ENCODE measurements at places on chromosomes 6 and 20. TPM values are rescaled to one million over a fixed set of nuclear protein-coding genes. Genes with fewer than 3 reads are reported as not detected.

Gene SIRPG
- 0.17 TPM for polyA plus RNA-seq

Gene E2F3
- 14.6 TPM for polyA plus RNA-seq

DNA sequence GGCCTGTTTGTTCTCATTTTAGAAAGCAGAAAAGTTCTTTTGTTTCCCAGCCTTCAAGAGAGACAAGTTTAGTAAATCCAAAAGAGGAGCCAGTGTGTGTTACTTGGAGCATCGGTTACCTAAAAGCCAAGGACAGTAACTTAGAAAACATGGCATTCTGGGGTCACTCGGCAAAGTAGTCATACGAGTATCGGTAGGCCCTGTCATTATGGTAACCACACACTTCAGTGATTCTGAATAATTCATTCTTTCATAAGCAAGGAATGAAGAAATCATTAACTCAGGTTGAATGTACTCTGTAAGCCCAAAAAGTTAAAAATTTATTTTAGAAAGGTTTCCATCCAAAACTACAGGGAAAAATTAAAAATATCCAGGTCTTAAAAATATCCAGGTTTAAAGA is 34.0 kb downstream of the CNKSR3 start:
- H3K27ac ChIP-seq: no peak overlapping the region
- no peaks in the 10 kb centered on the region for H3K36me3 ChIP-seq
- peaks cover 13% of the 10 kb centered on the region for H3K4me1 ChIP-seq
- H3K27me3 ChIP-seq: no peaks in the 10 kb centered on the region
- H3K4me3 ChIP-seq: no peak overlapping the region

DNA sequence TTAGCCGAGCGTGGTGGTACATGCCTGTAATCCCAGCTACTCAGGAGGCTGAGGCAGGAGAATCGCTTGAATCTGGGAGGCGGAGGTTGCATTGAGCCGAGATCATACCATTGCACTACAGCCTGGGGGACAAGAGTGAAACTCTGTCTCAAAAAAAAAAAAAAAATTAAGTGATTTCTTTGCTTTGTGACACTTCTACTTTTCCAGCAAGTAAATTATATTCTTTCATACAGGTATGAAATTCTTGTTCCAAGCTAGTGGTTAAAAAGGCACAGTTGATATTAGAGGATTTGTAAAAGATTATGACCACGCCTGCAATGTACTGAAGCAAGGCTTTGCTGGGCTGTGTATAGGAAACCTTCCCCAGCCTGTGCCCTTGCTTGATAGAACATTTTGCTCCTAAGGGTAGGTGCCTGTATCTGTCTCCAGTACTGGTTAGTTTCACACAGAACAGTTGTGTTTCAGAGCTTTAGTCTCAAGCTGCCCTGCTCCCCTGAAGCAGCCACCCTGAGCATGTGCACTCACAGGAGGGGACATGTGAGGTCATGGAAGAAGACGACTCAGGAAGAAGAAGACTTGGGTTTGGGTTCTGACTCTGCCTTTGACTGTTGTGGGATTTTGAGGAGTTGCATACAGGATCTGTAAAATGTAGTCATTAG is 10.2 kb downstream of the PTPN1 start:
- H3K27me3 ChIP-seq: no peaks in the 10 kb centered on the region
- peaks cover 68% of the 10 kb centered on the region for H3K4me1 ChIP-seq
- peak overlapping the region; percentile 3 for H3K27ac ChIP-seq

GRCh38 chr6:169190144-169190584 is 63.5 kb downstream of the THBS2 start:
- H3K4me1 ChIP-seq: peaks cover 4% of the 10 kb centered on the region
- H3K36me3 ChIP-seq: no peaks in the 10 kb centered on the region
- H3K27me3 ChIP-seq: no peaks in the 10 kb centered on the region
- DNase-seq: no peak

Gene SMOC2
- 0.85 TPM for polyA plus RNA-seq

Gene BPIFA1
- polyA plus RNA-seq: not detected

DNA sequence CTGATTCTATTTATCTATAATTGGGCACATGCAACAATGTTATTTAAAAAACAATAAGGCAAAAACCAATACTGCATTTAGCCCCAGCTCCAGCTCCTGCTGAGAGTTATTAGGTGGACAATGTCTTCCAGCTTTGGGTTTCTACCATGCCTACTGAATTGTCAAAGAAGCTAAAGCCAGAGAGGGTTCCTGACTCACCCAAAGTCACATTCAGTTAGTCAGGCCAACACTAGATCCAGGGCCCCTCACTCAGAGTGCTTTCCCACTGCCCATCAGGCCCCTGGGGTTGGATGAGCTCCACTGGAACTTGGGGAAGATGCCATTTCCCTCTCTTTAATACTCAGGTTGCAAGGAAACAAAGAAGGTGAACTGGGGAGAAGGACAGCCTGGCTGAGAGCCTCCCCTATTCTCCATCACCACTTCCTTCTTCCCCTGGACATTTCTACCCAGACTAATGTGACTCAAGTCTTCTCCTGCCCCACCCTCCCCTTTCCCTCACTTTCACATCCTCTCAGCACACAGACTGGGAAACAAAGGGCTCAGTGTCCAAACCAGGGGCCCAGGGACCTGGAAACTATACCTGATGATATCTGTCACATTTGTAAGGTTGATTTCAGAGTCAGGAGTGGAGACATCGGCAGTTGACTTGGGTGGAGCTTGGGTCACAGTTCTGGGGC is 6.0 kb downstream of the TREM1 start:
- no peak for DNase-seq
- no peak overlapping the region for H3K4me3 ChIP-seq
- H3K36me3 ChIP-seq: no peaks in the 10 kb centered on the region
- H3K27me3 ChIP-seq: peaks cover 21% of the 10 kb centered on the region

Gene POFUT1
- 37.3 TPM for polyA plus RNA-seq

- no peak overlapping the region for H3K27ac ChIP-seq
- no peaks in the 10 kb centered on the region for H3K36me3 ChIP-seq
- no peaks in the 10 kb centered on the region for H3K27me3 ChIP-seq
- no peaks in the 10 kb centered on the region for H3K4me1 ChIP-seq
- no peak for DNase-seq
- no peak overlapping the region for H3K4me3 ChIP-seq
These were observed 140.7 kb downstream of the SMOC2 start for GRCh38 chr6:168581706-168582105.

Gene RNASET2
- 21.5 TPM for polyA plus RNA-seq

Gene MICAL1
- 37.6 TPM for polyA plus RNA-seq

DNA sequence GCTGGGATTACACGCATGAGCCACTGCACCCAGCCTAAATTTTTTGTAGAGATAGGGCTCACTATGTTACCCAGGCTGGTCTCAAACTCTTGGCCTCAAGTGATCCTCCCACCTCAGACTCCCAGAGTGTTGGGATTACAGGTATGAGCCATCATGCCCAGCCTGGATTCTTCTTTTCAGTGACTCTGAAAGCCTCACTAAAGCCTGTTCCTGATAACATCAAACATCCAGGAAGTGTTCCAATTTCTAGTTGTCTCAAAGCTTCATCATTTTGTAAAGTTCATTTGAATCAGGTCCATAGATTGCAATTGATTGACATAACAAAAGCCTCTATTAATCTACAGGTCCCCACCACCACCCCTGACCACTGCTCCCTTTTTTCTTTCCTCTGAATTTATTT is 29.2 kb upstream of the CHMP4B start:
- peaks cover 9% of the 10 kb centered on the region for H3K4me1 ChIP-seq
- H3K36me3 ChIP-seq: no peaks in the 10 kb centered on the region
- H3K27me3 ChIP-seq: no peaks in the 10 kb centered on the region
- no peak overlapping the region for H3K4me3 ChIP-seq
- no peak for DNase-seq

DNA sequence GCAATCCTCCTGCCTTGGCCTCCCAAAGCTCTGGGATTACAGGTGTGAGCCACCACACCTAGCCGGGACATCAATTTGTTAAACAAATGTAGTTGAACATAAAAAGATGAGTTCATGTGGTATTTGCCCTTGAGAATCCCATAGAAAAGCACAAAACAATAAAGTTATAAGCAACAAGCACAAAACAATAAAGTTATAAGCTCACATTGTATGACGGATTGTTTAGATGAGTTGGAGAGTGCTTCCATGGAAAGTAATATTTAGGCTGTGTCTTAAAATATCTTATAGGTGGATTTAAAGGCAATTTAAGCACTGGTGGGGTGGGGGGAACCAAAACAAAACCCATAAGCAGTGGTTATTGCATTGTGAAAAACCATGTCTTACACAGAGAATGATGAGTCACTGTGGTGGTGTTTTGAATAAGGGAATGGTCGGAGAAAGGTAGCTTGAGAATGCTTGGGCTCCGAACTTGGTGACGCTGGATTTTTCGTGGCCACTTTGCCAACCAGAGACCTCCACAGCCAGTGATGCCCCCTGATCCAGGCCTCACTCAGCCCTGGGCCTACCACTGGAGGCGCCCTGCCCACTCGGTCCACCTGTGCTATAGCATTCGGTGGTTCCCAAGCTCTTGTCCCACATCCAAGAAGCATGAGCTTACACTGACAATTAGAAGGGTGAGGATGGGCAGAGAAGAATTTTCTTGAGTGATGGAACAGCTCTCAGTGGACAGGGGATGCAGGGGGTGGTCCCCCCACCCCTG is 256.0 kb downstream of the CDKAL1 start:
- H3K4me3 ChIP-seq: no peak overlapping the region
- no peaks in the 10 kb centered on the region for H3K4me1 ChIP-seq
- H3K27me3 ChIP-seq: no peaks in the 10 kb centered on the region
- no peak for DNase-seq
- no peaks in the 10 kb centered on the region for H3K36me3 ChIP-seq

- no peak for DNase-seq
- H3K27ac ChIP-seq: peak overlapping the region; percentile 72
- peak overlapping the region; percentile 100 for H3K4me3 ChIP-seq
- no peaks in the 10 kb centered on the region for H3K27me3 ChIP-seq
- H3K36me3 ChIP-seq: peaks cover 11% of the 10 kb centered on the region
- H3K4me1 ChIP-seq: peaks cover 11% of the 10 kb centered on the region
These were observed 644 bp downstream of the MAD2L1BP start for GRCh38 chr6:43636308-43636659.

Gene ZNF831
- polyA plus RNA-seq: not detected

- no peak overlapping the region for H3K27ac ChIP-seq
- H3K4me3 ChIP-seq: no peak overlapping the region
- peaks cover 7% of the 10 kb centered on the region for H3K27me3 ChIP-seq
- no peaks in the 10 kb centered on the region for H3K36me3 ChIP-seq
- H3K4me1 ChIP-seq: no peaks in the 10 kb centered on the region
- no peak for DNase-seq
These were observed 51.6 kb upstream of the CHD6 start for GRCh38 chr20:41669708-41670263.

DNA sequence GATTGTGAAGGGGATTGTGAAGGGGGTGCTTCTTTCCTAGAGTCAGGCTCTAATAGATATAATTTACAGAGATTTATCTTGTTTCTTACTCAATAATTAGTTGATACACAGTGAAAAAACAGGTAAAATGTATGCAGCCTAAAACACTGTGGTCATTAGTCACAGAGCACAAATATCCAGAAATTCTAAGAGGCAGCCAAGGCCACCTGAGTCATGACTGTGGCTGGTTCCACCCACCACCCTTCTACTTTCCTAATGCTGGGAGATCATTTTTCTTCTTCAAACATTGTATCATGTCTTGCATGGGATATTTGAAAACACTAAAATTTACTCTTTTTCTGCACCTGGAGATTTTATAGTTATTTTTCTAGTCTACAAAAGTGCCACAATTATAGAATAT is 181.6 kb downstream of the OTOR start:
- H3K36me3 ChIP-seq: no peaks in the 10 kb centered on the region

DNA sequence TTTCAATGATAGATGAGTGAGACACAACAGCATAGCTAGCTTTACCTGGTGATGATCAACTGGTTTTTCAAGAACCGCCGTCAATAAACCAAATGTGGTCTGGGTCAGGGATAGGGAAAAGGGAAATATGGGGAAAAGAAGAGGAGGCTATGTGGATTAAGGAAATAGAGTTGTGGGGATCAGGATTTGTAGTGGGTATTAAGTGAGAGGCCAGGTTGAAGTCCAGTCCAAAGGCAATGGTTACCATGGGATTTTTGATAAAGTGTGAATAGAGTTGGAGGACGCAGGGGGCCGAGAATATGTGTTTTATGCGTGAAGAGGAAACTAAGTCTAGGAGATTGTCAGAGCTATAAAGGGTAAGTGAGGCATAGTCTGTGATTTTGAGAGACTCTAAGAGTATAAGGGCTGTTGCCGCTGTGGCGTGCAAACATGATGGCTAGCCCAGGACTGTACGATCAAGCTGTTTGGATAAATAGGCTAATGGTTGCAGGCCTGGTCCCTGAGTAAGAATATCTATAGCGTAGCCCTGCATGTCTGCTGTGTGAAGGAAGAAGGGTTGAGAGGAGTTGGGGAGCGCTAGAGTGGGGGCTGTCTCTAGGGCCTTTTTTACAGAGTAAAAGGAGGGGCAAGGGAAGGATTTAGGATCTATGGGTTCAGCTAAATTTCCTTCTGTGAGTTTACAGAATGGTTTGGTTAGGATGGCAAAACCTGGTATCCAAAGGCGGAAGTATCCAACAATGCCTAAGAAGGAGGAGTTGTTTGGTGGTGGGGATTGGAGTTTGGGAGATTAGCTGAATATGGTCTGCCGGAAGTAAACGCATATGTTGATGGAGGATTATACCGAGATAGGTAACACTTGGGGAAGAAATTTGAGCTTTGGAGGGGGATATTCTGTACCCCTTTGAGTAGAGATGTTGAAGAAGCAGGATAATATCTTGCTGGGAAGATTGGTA is 749.7 kb upstream of the ADGRB3 start:
- no peaks in the 10 kb centered on the region for H3K27me3 ChIP-seq
- no peak for DNase-seq
- H3K27ac ChIP-seq: no peak overlapping the region
- H3K36me3 ChIP-seq: no peaks in the 10 kb centered on the region

DNA sequence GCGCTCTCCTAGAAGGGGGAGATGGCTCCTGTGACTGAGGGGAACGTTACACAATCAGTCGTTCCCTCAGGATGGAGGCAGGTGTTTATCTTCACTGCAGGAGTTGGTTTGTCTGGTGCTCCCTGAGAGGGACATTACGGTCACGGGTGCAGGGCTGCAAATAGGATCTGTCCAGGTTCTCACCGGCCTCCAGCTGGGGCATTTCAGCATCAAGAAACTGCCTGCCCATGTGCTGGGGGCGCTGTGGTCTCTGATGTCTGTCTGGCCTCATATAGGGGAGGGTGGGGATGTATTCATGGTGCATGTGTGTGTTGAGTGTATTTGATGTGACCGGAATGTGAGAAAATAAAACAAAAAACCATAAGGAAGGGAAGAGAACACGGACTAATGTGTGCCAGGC is 77.1 kb downstream of the TBC1D7 start:
- H3K4me3 ChIP-seq: no peak overlapping the region
- no peak for DNase-seq
- no peaks in the 10 kb centered on the region for H3K27me3 ChIP-seq
- no peak overlapping the region for H3K27ac ChIP-seq

DNA sequence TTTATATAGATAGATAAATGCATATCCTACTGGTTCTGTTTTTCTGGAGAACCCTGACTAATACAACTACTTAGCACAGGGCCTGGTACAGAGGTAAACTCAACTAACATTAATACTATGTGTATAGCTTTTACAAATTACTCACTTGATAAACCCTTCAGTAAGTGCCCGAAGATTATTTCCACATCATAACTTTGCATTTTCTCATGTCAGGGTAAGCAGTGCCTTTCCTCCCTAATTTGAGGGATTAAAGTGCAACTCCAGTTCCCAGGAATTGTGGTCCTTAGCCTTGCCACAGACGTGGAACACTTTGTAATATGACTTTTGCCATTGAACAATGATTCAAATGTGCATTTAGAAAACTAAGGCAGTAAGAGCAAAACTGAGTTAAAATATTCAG is 147.5 kb upstream of the SMLR1 start:
- H3K36me3 ChIP-seq: no peaks in the 10 kb centered on the region
- peaks cover 22% of the 10 kb centered on the region for H3K4me1 ChIP-seq
- no peaks in the 10 kb centered on the region for H3K27me3 ChIP-seq
- DNase-seq: no peak
- H3K4me3 ChIP-seq: no peak overlapping the region

Gene L3MBTL3
- polyA plus RNA-seq: 16.6 TPM
